ENCODE measurements at places on chromosomes 5 and 9.

- DNase-seq = no peak
These were observed 21.1 kb downstream of the FAT2 start for GRCh38 chr5:151570058-151570457.

DNA sequence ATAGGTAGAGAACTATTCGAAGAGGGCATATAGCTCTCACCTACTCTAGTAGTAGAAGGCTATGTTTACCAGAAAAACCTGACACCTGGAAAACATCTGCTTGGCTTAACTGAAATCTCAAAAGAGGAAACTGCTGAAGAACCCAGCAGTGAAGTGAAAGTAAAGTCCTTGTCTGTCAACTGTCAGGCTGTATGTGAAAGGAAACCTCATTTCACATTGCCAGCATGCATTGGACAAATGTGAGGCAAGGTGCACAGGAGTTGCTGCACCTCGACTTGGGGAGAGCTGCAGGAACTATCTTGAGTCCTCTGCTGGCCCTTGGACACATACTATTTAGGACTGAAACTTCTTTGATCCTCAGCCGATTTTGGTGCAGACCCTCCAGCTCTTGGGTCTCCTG, 53.3 kb downstream of the NREP start:
- DNase-seq = no peak

GRCh38 chr5:15731699-15732098, 231.7 kb downstream of the FBXL7 start:
- DNase-seq = no peak

- no peak for DNase-seq
These were observed 38.3 kb upstream of the TGFBR1 start for GRCh38 chr9:99066571-99066970.

- no peak for DNase-seq
These were observed 94.2 kb upstream of the IFNK start for GRCh38 chr9:27429917-27430316.

GRCh38 chr5:123414974-123415373, 8.2 kb downstream of the CEP120 start:
- no peak for DNase-seq

GRCh38 chr9:130549093-130549735, 30.2 kb upstream of the FUBP3 start:
- no peak for DNase-seq

GRCh38 chr9:119509291-119509905, 140.2 kb upstream of the BRINP1 start:
- no peak for DNase-seq

GRCh38 chr9:69936427-69936826, 107.2 kb upstream of the MAMDC2 start:
- DNase-seq = no peak

DNA sequence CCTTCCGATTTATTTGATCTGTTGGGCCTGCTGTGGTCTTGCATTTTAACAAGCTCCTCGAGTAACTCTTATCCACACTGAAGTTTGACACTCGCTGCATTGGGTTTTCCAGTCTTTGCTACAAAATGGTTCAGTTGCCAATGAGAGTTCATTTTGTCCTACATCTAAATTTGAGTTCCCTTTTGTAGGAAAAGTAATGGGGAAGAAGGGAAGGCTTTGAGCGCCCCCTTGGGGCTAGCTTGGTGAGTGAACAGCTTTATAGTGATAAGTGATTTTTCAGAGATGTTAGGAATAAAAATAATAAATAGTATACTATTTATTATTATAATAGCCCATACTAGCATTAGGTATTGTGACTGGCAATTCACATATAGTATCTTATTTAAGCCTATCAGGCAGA, 89.9 kb upstream of the GNAQ start:
- peak; percentile 51 for DNase-seq

DNA sequence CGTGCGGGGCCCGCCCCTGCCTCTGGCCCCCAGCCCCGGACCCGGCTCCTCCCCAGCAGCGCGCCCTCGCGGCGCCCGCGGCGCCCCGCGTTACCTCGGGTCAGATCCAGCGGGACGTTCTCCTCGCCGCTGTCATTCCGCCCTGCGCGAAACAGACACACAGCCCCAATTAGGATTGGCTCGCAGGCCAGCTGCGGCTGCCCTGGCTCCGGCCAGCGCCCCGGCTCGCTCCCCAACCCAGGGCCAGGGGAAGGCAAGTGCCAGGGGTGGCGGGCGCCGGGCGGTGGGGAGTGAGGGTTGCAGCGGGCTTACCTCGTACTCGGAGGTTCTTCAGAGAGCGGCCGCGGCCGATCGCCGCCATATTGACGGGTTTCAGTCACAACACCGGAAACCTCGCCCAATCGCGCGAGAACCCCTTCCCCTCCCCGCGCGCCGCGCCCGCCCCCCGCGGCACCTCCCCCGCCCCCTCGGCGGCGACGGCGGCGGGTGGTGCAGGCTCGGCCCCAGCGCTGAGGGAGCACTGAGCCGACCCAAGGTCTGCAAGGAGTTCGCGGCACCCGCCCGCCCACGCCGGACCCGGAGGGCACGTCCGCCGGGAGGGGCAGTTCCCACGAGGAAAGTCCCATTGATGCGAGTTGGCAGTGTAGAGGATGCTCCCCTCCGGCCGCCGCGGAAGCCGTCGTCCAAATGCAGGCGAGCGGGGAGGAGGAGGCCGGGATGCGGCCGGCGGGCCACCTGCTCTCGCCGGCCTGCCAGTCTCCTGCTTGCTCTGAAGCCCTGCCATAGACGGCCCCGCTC, at the start of gene RICTOR:
RICTOR (minus strand) TSS at position 383 of the 798 bp plus-strand sequence; CDS start at position 361, 22 bp downstream.
- DNase-seq = peak; percentile 93

DNA sequence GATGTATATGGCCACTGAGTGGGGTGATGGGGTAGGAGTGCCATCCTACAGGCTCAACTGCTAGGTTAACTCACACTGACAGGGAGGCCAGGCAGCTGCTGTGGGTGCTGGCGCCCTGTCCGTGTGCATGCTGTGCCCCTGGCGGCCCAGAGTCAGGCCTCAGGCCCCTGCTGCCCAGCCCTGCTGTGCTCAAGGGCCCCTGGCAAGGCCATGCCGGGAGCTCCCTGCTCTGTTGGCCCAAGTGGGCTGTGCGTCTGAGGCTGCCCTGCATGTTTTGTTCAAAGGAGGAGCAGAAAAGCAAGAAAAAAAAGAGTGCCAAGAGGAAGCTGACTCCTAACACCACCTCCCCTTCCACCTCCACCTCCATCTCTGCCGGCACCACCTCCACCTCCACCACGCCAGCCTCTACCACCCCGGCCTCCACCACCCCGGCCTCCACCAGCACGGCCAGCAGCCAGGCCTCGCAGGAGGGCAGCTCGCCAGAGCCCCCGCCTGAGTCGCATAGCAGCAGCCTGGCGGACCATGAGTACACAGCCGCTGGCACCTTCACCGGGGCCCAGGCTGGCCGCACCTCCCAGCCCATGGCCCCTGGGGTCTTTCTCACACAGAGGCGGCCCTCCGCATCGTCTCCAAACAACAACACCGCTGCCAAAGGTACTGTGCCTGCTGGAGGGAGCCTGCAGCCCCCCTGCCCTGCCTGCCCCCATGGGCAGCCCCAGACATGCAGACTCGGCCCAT, 100.1 kb downstream of the PHF2 start:
- DNase-seq = no peak

- no peak for DNase-seq
These were observed 14.4 kb upstream of the PLEKHG4B start for GRCh38 chr5:77546-77945.

- no peak for DNase-seq
These were observed 10.6 kb downstream of the SPINK4 start for GRCh38 chr9:33250458-33250995.

DNA sequence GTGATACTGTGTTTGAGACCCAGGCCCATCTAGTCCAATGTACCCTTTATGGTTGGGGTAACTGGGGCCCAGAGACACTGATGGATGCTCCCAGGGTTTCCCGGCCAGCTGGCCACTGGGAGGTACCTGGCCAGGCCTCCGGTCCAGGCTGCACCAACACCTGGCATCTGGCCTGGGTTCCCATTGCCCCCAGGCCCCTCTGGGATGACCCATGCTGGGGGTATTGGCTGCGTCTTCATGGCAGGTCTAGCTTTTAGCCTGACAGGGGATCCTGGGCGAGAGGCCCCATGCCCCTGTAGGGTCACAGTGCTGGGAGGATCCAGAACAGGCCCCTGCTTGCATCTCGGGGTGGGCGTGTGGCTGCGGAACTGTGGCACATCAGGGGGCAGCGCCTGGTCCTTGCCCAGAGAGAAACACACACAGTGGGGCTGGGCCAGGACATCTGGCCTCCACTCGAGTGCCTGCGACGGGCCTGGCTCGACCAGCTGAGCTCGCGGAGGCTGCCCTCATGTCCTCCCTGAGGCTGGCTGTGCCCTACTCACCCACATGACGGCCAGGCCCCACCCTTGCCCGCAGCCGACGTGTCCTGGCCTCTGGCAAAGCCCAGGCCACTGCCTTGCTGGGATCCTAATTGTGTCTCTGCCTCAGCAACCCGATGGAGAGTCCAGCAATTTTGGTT, 21.5 kb upstream of the COL5A1 start:
- DNase-seq = no peak

DNA sequence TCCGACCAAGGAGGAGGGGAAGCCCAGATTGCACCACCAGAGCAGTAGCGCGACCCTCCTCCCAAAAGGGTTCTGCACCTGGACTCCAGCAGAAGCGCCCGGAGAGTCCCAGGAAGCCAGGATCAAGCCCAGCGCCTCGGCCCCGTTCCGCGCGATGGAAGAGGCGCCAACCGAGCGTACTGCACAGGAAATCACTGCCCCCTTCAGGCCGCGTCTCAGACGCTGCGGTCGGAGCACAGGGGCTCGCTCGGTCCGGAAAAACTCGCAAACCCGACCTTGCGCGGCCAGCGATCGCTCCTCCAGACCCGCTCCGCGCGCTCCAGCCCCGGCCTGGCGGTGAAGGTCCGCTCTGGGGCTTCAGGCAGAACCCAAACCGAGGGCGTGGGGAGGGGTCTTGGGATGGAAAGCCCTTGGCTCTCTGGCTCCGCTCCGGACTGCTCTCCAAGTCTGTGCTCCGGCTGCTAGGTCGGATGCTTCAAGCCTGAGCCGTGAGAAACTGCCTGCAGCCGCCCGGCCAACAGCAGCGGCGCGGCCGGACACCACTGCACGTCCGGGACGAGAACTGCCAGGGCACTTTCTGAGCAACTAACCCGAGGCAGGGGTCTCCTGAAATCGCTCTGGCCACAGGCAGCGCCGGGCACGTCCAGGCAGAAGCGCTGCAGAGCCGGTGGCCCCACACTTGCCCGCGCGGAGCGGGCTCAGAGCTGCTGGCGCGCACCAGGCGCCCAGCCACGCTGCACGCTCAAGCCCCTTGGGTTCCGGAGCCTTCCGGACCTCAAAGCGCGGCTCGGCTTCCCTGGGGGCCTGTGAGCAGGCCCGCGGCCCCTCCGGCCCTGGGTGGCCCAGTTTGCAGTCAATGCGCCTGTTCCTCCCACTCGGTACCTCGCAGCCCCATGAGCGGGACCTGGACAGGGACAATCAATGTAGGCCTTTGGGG, 1.3 kb downstream of the GABBR2 start:
- peak; percentile 56 for DNase-seq

GRCh38 chr5:52987711-52988331, 1.3 kb upstream of the ITGA2 start:
- DNase-seq = no peak

- no peak for DNase-seq
These were observed 31.1 kb downstream of the MEGF9 start for GRCh38 chr9:120683150-120683549.

- no peak for DNase-seq
These were observed 31.2 kb upstream of the LAMC3 start for GRCh38 chr9:130977811-130978221.

GRCh38 chr5:76403766-76404222, 709 bp downstream of the IQGAP2 start:
- DNase-seq = no peak

GRCh38 chr5:11385901-11386293, 518.3 kb downstream of the CTNND2 start:
- peak; percentile 59 for DNase-seq

GRCh38 chr9:36881743-36882441, 152.2 kb downstream of the PAX5 start:
- DNase-seq = no peak

- DNase-seq = no peak
These were observed 66.7 kb downstream of the HRH2 start for GRCh38 chr5:175724314-175725275.

DNA sequence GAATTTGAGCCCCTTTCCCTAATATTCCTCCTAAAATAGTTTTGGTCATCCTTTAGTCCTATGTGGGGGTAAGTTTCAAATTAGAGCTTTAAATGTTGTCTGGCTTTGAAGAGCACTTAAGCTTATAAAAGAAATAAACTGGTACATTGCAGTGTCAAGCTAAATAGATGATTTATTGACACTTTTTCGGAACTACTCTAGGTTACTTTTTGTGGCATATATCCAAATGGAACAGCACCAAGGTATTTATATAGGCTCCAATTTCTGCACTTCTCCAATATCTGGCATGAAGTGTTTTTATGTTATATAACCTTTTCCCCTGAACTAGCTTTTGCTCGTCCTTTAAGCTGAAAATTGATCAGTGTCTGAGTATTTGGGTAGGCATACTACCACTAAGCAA, 402.5 kb downstream of the NFIB start:
- DNase-seq = no peak

DNA sequence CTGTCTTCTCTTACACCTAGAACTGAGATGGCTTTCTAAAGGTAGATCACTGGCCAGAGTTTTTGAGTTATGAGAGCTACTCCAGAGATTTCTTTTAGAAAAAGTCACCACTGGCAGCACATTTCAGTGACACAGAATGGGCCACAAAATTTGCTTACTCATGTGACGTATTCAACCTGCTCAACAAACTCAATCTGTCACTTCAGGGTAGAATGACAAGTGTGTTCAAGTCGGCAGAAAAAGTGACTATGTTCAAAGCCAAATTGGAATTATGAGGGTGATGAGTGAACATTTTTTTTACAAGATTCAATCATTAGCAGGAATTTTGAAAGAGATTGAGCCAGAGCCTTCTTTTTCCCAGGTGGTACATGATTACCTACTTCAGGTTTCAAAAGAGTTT, 46.5 kb downstream of the TAF11L14 start:
- no peak for DNase-seq
